ENCODE measurements at places on chromosomes 5 and 9.

DNA sequence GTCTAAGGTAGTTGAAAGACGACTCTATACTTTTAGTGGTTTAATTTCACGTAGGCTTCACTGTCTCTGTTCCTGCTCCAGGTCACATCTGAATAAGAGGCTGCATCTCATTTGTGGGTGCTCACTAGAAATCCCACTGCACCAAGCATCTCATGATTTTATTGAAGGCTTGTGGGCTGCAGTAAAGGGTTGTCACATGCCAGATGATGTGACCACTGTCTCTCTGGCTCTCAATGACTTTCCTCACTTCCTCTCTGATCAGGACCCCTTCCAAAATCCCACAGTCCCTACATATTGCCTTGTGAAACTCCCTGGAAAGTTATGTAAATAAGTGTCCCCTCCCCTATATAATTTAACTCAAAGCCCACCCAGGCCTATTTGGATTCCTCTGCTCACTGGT, 8.9 kb upstream of the ZCCHC10 start:
- H3K27ac ChIP-seq, result no peak overlapping the region
- no peak overlapping the region for H3K4me3 ChIP-seq
- no peak for DNase-seq

DNA sequence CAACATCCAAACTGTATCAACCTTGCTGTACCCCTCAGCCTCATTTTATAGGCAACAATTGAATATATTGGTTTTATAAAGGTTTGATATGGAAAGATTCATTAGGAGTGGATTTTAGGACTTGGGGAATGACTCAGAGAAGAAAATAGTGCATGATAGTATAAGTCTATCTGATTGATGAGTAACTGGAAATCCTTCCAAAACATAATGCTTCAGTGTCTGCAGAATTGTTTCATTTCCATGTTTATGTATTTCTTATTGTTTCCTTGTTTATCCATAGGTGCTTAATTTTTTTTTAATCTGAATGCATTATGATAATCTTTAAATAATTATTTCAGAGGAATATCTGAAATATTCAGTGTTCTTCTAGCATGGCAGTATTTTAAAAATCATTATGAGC, 12.6 kb downstream of the JAK2 start:
- DNase-seq, result no peak
- no peaks in the 10 kb centered on the region for H3K27me3 ChIP-seq

DNA sequence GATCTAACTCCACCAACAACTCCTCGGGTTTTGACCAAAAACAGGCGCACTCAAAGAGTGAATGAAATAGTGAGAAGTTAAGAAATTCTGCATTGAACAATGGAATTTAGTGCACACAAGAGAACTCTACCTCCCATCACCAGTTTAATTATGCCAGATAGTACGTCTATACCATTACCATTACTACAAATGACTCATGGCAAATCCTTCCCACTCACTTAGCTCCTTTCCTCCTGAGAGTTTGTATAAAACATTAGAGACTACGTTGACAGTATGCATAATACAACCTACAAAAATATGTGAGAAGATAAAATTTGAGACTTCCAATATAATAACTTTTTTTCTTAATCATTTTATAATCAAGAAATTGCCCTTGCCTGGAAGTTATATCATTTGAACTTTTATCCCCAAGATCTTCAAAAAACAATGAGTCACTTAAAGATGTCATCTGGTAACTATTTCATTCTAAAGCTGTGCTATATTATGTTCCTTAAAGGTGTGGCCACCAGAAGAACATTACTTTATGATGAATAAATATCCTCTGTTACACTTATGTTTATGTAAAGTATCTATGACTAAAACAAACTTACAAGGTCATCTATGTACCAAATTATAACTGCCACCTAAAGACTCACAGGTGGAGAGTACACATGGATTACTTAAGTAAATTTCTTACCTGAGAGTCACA, 297.9 kb upstream of the PTGER4 start:
- H3K4me3 ChIP-seq, result no peak overlapping the region
- no peaks in the 10 kb centered on the region for H3K36me3 ChIP-seq
- H3K27me3 ChIP-seq, result no peaks in the 10 kb centered on the region
- H3K4me1 ChIP-seq, result no peaks in the 10 kb centered on the region
- no peak for DNase-seq

- peaks cover 3% of the 10 kb centered on the region for H3K4me1 ChIP-seq
- H3K27ac ChIP-seq, result no peak overlapping the region
- DNase-seq, result no peak
- H3K27me3 ChIP-seq, result no peaks in the 10 kb centered on the region
Observed at GRCh38 chr9:90814355-90814754, 12.7 kb downstream of the SYK start.

DNA sequence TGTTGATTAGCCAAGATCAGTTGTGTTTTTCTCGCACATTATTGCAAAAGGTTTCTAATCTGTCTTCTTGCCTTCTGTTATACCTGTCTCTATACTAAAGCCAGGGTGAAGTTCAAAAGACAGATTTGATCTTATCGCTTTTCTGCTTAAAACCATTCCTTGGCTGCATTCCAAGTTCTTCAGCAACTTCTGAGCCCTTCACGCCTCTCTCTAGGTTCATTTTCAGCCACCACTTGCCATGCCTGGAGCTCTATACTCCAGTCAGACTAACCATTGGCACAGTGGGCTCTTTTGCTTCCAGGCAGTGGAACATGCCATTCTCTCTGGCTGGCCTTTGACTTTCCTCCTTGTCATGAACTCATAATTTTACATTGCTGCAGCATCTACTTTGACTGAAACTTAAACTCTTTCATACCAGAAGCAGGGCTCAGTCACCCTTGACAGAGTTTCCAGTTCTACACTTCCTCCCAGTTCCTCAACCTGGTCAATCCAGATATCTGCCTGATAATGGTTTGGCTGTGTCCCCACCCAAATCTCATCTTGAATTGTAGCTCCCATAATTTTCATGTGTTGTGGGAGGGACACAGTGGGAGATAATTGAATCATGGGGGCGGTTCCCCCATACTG, 114.4 kb downstream of the SLC12A2 start:
- no peak overlapping the region for H3K4me3 ChIP-seq
- no peaks in the 10 kb centered on the region for H3K4me1 ChIP-seq
- no peak for DNase-seq
- no peaks in the 10 kb centered on the region for H3K27me3 ChIP-seq
- H3K36me3 ChIP-seq, result no peaks in the 10 kb centered on the region
- H3K27ac ChIP-seq, result no peak overlapping the region

DNA sequence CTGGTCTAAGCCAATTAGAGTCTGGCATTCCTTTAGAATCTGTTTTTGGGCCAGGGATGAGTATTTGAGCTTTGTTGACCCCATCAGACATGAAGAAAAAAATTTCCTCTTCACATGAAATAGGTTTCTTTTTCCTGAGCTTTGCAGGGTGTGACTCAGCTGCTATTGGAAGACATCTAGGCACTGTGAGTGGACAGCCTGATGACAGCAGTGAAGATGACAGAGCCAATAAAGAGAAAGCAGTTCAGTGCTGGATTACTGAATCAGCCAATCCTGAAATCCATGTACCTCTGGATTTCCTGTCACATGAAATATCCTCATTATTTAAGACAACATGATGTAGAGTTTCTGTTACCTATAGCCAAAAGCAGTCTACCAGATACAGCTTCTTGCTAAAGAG, 51.3 kb upstream of the GRIA1 start:
- no peaks in the 10 kb centered on the region for H3K36me3 ChIP-seq
- no peaks in the 10 kb centered on the region for H3K4me1 ChIP-seq
- no peak for DNase-seq

GRCh38 chr5:164335837-164336236, 830.4 kb downstream of the MAT2B start:
- no peaks in the 10 kb centered on the region for H3K27me3 ChIP-seq
- no peak for DNase-seq
- H3K4me3 ChIP-seq, result no peak overlapping the region
- no peaks in the 10 kb centered on the region for H3K36me3 ChIP-seq

GRCh38 chr9:98922721-98923435, 20.8 kb upstream of the COL15A1 start:
- no peak for DNase-seq
- H3K4me3 ChIP-seq, result no peak overlapping the region
- H3K4me1 ChIP-seq, result peaks cover 8% of the 10 kb centered on the region
- no peak overlapping the region for H3K27ac ChIP-seq
- H3K27me3 ChIP-seq, result no peaks in the 10 kb centered on the region
- H3K36me3 ChIP-seq, result no peaks in the 10 kb centered on the region

GRCh38 chr5:68268101-68268851, 52.7 kb downstream of the PIK3R1 start:
- no peak overlapping the region for H3K4me3 ChIP-seq
- peak overlapping the region; percentile 76 for H3K27ac ChIP-seq
- no peaks in the 10 kb centered on the region for H3K36me3 ChIP-seq
- H3K27me3 ChIP-seq, result no peaks in the 10 kb centered on the region
- no peak for DNase-seq
- H3K4me1 ChIP-seq, result peaks cover 91% of the 10 kb centered on the region

GRCh38 chr5:1380910-1381309, 36.0 kb upstream of the CLPTM1L start:
- H3K27ac ChIP-seq, result no peak overlapping the region
- H3K4me1 ChIP-seq, result peaks cover 15% of the 10 kb centered on the region
- DNase-seq, result no peak
- no peaks in the 10 kb centered on the region for H3K27me3 ChIP-seq
- H3K4me3 ChIP-seq, result no peak overlapping the region

DNA sequence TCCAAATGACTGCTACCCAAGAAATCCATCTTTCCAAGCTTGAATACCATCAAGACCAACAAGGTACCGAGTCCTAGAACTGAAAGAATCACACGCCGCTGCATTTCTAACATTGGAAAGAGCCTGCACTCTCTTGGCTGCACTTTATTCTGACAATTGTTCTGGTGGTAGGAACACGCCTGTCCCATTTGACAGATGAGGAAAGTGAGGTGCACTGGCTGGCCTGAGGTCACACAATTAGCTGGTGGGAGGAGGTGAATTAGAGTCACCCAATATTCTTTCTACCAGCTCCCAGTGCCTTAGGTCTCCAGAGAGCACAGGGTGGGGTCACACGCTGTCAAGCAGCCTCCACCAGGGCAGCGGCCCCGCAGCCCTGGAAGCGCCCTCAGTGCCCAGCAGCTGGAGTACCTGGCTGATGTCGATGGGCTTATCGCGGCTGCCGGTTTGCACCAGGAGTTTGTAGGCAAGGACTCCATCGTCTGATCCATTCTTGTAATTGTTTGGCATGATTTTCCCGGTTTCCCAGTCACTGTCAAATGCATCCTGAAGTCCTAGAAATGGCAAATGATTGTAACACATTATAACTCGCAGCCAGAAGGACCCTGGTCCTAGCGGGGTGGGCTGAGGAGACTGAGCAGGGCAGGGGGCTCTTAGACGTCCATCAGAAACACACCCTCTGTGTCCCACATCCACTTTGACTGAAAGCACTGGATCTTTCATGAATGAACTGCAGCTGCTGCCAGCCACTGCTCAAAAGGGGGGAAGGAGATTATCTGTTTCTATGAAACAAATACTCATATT, 55.1 kb downstream of the PTCH1 start:
- no peaks in the 10 kb centered on the region for H3K36me3 ChIP-seq
- H3K4me3 ChIP-seq, result no peak overlapping the region
- peaks cover 19% of the 10 kb centered on the region for H3K4me1 ChIP-seq

- DNase-seq, result no peak
- H3K36me3 ChIP-seq, result no peaks in the 10 kb centered on the region
- no peaks in the 10 kb centered on the region for H3K4me1 ChIP-seq
- no peaks in the 10 kb centered on the region for H3K27me3 ChIP-seq
- H3K27ac ChIP-seq, result no peak overlapping the region
- H3K4me3 ChIP-seq, result no peak overlapping the region
Observed at GRCh38 chr5:34582371-34582770, 73.8 kb upstream of the RAI14 start.
